ENCODE measurements at places on chromosomes 1 and 21.

DNA sequence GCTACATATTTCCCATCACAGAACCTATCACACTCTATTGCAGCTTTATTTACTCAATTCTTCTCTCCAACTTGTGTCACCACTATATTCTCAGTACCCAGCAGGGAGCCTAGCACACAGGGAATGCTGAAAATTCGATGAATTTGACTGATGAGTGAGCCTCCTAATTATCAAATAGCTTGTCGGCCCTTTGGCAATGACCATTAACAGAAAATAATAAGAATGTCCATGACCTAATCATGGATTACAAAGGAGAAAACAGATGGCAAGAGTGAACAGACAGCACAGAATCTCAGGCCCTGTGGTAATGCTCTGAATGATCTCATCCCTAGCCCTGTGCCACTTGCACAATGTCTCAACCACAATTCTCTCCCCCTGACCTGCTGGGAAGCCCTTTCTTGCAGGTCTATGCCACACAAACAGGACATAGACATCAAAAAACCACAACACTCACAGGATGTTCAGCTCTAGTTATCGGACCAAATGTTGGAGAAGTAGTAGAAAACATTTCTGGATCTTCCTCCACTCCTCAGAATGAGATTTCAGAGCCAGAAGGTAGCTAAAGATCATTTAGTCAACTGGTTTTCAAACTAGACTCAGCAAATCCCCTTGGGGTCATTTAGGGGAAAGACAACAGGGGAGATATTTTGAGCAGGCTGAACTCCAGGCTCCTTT lies 68.4 kb downstream of the LUZP1 start:
- no peak for DNase-seq

- DNase-seq = no peak
Measured at GRCh38 chr1:17907999-17908398, 152.9 kb downstream of the ACTL8 start.

DNA sequence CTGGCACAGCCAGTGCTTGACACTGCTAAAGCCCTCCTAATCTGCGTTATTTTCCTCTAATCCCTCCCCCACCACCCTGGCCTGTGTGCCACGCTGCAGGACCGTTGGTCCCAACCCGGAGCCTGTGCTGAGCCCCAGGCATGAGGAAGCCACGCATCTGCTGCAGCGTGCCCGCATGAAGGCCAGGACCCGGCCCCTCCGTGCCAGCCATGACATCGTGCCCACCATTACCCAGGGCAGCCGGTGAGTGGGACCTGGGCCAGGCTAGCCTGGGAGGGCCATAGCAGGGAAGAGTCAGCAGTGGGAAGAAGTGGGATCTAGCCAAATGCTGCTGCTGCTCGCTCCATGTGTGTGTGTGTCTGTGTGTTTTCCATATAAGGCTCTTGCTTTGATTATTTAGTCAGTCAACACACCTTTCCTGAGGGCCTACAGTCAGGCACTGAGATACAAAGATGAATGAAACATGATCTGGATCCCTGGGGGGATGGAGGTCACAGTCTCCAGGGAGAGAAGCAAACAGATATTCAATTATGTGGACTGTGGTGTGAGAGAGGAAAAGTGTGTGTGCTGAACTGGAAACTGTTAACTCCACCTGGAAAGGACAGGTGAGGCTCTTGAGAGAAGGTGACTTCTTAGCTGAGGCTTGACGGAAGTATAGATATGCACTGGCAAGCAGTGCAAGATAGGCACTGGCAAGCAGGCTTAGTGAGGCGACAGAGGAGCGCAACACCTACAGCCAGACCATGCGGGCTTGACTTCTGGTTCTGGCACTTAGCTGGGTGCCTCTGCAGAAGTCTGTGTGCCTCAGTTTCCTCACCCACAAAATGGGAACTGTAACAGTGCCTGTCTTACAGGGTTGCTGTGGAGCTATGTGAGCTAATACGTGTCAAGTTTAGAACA lies 15.9 kb downstream of the KIAA1614 start:
- no peak for DNase-seq

DNA sequence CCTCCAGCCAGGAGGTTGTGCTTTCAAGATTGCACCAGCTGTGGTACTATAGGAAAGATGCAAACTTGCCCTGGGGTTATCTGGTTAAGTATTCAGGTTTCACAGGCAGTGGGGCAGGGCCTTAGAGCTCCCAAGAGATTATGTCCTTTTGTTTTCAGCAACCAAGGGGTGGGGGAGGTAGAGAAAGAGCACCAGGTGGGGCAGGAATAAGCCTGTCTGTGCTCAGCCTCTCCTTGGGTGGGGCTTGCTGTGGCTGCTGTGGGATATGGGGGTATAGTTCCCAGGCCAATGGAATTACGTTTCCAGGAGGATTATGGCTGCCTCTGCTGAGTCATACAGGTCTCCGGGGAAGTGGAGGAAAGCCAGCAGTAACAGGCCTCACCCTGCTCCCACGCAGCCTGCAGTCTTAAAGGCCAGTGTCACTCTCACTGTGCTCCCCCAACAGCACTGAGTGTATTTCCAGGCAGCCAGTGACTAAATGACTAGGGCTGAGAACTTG lies 508.6 kb downstream of the RWDD3 start:
- no peak for DNase-seq

- no peak for DNase-seq
Measured at GRCh38 chr1:94863919-94864318, 43.8 kb downstream of the SLC44A3 start.
